Mucosa of descending colon (tissue), 3 donors: ENCODE measurements at places on chromosomes 12 and 14. TPM values are rescaled to one million over a fixed set of nuclear protein-coding genes. Genes with fewer than 3 reads are reported as not detected.

Gene LHX5
- total RNA-seq: not detected

Gene OTOGL
- total RNA-seq: 0.61 TPM

Gene CIDEB
- 12.1 TPM for total RNA-seq

Gene VDR
- 175 TPM for total RNA-seq

Gene HOXC9
- total RNA-seq: not detected

Gene SERPINA5
- total RNA-seq: 0.53 TPM

Gene MDP1
- 14.8 TPM for total RNA-seq

Gene KCNA1
- not detected for total RNA-seq

Gene AMN
- total RNA-seq: 128 TPM

Gene PTPRB
- total RNA-seq: 22.0 TPM

Gene IFI27L1
- total RNA-seq: 29.9 TPM

Gene MYO1H
- total RNA-seq: not detected

Gene TAS2R31
- total RNA-seq: 2.6 TPM

Gene KRT2
- total RNA-seq: 0.12 TPM

Gene CCNK
- 64.5 TPM for total RNA-seq

Gene RFLNA
- 74.5 TPM for total RNA-seq

Gene TTC6
- 1.7 TPM for total RNA-seq

Gene SERPINA9
- total RNA-seq: not detected

Gene RNF212B
- not detected for total RNA-seq

Gene SOAT2
- total RNA-seq: not detected

Gene IFNG-AS1
- total RNA-seq: 0.70 TPM

Gene IAPP
- not detected for total RNA-seq

Gene UNC79
- total RNA-seq: 0.09 TPM

Gene HNRNPC
- 273 TPM for total RNA-seq

Gene WSB2
- total RNA-seq: 159 TPM

Gene PLD4
- 0.38 TPM for total RNA-seq

Gene ASIC1
- 9.9 TPM for total RNA-seq

Gene FBLN5
- 18.6 TPM for total RNA-seq

Gene FGF23
- total RNA-seq: not detected

Gene PTPRR
- 46.9 TPM for total RNA-seq

Gene RPS6KA5
- 25.0 TPM for total RNA-seq

Gene PLXNC1
- 6.2 TPM for total RNA-seq

Gene HSP90B1
- total RNA-seq: 471 TPM

Gene IL26
- total RNA-seq: not detected

Gene CCND2
- total RNA-seq: 236 TPM

Gene DNAJC22
- 37.0 TPM for total RNA-seq

Gene PARP2
- total RNA-seq: 9.3 TPM

Gene OR4N2
- not detected for total RNA-seq

Gene ZDHHC22
- not detected for total RNA-seq

Gene MLEC
- total RNA-seq: 272 TPM

Gene MMP17
- total RNA-seq: 5.3 TPM

Gene LMO3
- total RNA-seq: 9.4 TPM

Gene NELL2
- total RNA-seq: 2.4 TPM

Gene KRT74
- total RNA-seq: not detected

Gene PTCSC3
- not detected for total RNA-seq

Gene PLEK2
- 30.8 TPM for total RNA-seq

Gene LBHD2
- total RNA-seq: not detected

Gene GSG1
- total RNA-seq: not detected

Gene MYF5
- not detected for total RNA-seq

Gene VPS29
- total RNA-seq: 121 TPM

Gene ZBTB25
- 6.1 TPM for total RNA-seq
